ENCODE measurements at places on chromosomes 2 and 18.
A peak's percentile ranks its signal among the peaks of the same experiment; 100 is the strongest.

- DNase-seq = no peak
Measured at GRCh38 chr18:10299643-10300042, 154.8 kb upstream of the APCDD1 start.

DNA sequence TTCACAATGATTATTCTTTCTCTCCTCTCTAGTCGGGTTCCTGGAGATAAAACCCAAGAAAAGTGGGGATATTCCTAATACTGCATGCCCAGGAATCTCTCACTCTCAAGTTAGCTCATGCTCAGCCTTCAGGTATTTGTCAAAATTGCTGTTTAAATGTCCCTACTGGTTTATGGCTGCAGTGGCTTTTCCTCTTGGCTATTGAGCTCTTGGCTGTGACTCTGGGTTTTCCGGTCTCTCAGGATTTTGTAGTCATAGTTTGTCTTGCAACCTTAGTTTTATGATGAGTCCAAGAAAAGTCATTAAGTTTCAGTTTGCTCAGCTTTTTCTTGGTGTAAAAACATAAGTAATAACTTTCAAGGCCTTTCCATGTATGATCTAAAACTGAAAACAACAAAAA lies 820.7 kb upstream of the HS6ST1 start:
- no peak for DNase-seq

- no peak for DNase-seq
Measured at GRCh38 chr18:10843565-10843964, 305.8 kb downstream of the PIEZO2 start.

- DNase-seq = no peak
Measured at GRCh38 chr2:201777043-201777442, 3.7 kb downstream of the ALS2 start.

DNA sequence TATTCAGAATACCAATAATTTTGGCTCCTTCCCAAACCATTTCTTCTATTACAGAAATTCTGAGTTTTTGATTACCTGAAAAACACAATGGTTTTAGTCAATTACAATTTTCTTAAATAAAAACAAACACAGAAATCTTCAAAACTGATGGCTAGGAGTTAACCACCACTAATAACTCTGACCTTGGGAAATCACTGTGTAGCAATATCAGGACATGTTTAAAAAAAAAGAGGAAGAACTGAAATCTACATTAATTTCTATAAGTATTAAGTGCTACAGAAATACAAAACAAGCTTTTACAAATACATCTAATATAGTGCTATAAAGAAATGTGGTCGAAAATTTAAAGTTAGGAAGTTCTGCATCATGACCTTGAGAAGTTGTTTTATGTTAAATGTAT lies 14.9 kb downstream of the L3MBTL4 start:
- DNase-seq = no peak

GRCh38 chr18:47756364-47757016 lies 174.0 kb downstream of the SMAD2 start:
- DNase-seq = no peak

DNA sequence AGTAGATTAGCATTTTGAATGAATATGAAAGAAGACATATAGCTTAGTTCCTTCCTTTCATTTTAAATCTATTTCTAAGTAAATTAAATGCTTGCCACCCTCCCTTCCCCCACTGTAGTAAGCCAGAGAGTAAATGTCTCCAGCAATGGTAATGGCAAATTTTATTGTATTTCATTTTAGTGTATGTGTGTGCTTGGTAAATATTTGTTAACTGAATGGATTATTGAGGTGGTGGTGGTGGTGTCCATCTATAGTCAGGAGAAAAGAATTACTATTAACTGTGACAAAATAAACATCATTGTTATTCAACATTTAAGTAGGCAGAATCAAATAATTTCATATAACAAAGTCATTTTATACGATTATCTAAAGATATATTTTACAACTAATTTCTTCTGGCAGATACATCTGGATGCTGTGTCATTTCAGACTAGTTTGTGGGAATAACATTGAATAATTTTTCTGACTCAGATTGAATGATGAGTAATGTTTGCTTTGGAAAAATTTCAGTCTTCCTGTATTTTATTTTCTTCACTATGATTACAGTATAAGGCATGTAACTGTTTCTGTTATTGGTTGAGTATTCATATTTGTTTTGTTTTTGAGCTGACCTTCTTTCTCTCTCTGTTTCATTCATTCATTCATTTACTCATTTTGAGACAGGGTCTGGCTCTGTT lies 18.3 kb downstream of the ASXL3 start:
- no peak for DNase-seq

- DNase-seq = no peak
Measured at GRCh38 chr2:26685341-26685740, 7.2 kb upstream of the KCNK3 start.

GRCh38 chr2:238125127-238125885 lies 13.2 kb upstream of the KLHL30 start:
- no peak for DNase-seq

- DNase-seq = no peak
Measured at GRCh38 chr2:55330541-55331297, 61.7 kb upstream of the MTIF2 start.

GRCh38 chr2:111883661-111884591 lies at the start of gene ANAPC1:
Gene ANAPC1 (minus strand): TSS chr2:111884193. CDS start chr2:111880825, 3,368 bp downstream.
- peak; percentile 78 for DNase-seq

DNA sequence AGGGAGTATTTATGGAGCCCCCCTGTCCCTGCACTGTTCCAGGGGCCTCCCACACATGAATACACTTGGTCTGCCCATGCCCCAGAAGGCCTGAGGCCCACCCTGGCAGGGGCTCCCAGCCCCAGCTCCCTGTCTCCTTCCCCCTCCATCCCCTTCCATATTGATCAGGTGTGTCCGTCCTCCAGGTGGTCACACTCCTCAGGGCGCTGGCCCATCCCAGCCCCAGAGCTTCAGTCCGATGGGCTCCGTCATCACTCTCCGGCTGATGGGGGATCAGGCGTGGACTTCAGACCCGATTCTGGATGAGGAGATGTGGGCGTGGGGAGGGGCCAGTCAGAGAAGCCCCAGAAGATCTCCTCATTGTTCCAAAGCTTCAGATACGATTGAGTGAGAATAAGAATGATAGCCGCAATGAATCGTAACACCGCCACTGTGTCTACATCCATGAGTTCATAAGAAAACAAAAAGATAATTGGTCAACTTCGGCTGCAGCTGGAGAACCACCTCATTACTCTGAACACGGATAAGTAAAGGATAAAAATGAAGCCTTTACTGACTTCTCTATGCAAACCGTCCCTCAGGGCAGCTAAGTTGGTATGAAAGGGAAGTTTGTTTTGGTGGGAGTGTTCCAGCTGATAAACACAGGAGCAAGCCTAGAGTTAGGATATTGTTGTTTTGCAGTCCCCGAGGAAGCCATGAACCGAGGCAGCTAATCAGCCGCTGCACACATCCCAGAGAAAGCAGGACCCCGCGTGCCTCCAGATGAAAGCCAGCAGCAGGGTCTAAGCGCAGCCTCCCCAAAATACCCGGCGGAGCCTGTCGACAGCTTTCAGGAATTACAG lies 279.5 kb downstream of the NDUFA10 start:
- DNase-seq = no peak

DNA sequence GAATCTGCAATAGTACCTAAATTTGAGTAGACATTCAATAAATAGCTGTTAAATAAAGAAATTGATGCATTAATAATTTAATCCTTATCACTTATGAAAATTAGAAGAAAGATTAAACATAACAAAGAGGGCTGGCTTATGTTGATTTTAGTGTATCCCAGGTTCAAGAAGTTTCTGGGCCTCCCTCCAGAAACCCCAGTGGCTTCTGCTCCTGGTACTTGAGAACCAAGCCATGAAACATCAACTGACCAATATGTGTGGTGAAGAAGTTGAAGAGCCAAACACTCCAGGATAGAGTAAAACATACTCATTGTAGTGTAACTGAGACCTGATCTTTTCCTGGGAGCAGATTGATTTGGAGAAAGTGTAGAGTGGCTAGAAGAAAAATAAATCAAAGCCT lies 1465.7 kb upstream of the PIK3C3 start:
- DNase-seq = no peak

- DNase-seq = no peak
Measured at GRCh38 chr2:32064713-32065112, 1.4 kb downstream of the SPAST start.

DNA sequence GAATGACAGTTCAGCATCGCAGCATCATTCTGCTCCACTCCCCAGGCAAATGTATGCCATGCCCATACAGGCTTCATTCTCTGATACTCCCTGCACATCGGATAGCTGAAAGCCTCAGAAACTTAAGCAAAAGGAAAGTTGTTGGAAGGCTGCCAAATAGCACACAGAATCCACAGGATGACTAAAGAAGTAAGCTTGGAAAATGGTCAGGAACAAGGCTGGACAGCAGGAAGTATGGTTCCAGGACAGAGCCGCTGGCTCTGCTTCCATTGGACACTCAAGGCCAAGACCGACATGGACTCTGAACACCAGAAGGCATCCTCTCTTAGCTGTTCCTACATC lies 256.5 kb downstream of the CDH20 start:
- no peak for DNase-seq

GRCh38 chr2:182098648-182099047 lies 113.0 kb downstream of the PPP1R1C start:
- DNase-seq = no peak

- DNase-seq = no peak
Measured at GRCh38 chr2:112782234-112782799, 2.0 kb downstream of the IL1A start.

GRCh38 chr2:109064660-109065390 lies 64.2 kb upstream of the SH3RF3 start:
- no peak for DNase-seq

GRCh38 chr2:15152382-15152781 lies 408.8 kb downstream of the NBAS start:
- no peak for DNase-seq

DNA sequence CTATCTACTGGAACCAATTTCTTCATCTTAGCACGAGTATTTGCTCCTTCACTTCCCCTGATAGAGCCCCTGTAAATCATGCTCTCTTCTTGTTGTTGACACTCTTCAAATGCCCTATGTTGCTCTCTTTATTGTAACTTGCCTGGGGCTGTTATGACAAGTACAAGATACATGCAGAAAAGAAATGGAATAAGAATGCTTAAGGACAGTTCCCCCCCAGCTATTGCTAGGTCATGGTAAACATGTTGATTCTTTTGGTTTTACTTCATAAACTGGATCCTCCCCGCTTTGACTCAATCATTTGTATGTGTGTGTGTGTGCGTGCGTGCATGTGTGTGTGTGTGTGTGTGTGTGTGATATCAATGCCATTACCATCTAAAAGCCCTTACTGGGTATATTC lies 368.5 kb upstream of the CNTNAP5 start:
- no peak for DNase-seq

GRCh38 chr2:30527859-30528258 lies 80.8 kb downstream of the LCLAT1 start:
- no peak for DNase-seq

DNA sequence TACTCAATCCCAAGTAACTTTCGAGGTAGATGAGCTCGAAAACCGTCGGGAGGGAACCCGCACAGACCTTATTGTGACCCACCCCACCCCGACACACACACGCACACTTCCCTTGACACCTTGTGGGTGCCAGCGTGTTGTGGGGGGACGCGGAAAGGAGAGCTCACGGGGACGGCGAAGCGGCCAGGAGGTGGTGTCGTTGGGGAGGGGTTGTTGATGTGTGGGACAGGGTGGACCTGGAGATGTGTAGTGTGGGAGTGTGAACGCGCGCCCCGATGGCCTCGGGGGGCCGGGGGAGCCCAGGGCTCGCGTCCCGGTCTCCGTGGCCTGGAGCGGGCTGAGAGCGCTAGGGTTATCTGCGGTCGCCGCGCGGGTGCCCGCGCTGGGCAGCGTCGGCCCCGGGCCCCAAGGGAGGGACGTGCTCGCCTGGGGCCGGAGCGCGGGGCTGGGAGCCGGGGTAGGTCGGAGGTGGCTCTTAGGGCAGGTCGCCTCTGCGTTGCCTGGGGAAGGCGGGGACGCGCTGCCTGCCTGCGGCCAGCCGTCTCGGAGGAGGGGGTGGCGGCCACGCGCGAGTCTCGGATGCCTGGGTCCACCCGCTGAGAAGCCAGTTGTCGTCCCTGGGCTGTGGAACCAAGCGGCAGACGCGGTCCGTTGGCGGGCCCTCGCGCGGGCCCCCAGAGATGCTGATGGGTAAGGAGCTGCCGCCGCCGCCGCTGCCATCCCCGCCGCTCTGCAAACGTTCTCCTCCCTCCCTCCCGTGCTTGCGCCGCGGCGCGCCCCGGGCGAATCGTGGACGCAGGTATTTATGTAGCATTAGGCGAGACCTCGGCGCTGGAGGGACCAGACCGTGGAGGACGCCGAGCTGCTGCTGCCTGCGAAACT lies 1.6 kb downstream of the KLHL29 start:
- no peak for DNase-seq

DNA sequence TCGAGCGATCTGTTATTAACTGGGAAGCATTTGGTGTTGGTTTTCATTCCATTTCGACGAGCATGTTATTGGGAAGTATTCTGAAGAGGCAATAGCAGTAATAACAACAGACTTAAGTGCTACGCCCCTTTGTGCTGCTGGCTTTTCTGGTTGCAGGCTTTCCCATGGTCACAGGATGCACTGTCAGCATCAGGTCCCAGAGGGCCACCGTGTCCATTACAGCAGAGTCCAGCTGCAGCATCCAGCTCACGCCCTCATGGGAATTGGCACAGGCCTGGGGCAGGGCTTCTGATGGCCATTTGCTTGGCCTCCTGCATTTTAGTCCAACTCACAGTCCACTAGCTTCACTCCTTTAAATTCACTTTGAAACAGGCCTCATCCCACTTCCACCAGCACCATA lies 44.4 kb downstream of the BCL2L11 start:
- no peak for DNase-seq

- DNase-seq = no peak
Measured at GRCh38 chr2:98936353-98937351, 627 bp upstream of the CRACDL start.

- DNase-seq = no peak
Measured at GRCh38 chr2:45275242-45275805, 266.1 kb upstream of the SIX2 start.

DNA sequence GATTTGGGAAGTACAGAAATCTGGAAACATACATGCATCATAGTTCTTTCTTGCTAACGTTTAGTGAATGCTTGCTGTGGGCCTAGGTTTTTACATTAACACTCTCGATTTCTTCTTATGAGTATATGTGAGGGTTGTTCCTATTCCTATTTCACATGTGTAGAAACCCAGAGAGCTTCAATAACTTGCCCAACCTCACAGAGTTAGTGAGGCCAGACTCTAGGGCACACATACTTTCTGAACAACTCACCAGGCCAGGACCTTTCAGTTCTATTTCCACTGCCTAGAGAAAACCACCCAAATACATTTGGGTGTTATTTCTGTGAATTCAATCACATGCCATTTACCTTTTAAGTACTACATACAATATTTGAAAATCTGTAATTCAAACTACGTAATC lies 8.2 kb upstream of the KCTD1 start:
- no peak for DNase-seq

DNA sequence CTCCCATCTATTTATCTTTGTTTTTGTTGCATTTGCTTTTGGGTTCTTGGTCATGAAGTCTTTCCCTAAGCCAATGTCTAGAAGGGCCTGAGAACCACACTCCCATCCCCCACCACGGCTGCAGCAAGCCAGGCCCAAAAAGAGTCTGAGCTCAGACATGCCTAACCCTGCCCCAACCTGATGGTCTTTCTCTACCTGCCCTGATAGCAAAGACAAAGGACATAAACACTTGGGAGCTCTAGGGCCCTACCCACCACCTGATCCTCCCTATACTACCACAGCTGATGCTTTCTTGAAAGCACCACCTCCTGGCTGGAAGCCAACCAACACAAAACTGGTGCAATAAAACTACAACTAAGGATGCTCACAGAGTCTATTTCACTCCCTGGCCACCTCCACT lies 233.4 kb downstream of the WDR7 start:
- DNase-seq = no peak

- DNase-seq = no peak
Measured at GRCh38 chr2:152582081-152582480, 135.2 kb downstream of the PRPF40A start.

GRCh38 chr2:96959406-96960110 lies 26.8 kb downstream of the FAM178B start:
- no peak for DNase-seq
